Prostate gland (tissue), 2 donors: ENCODE measurements at places on chromosomes 12 and 14. TPM values are rescaled to one million over a fixed set of nuclear protein-coding genes. Genes with fewer than 3 reads are reported as not detected.

Gene LRRK2
- total RNA-seq = 6.8 TPM

Gene PLBD1
- 5.7 TPM for total RNA-seq

Gene C3AR1
- total RNA-seq = 3.4 TPM

Gene TMEM233
- 0.18 TPM for total RNA-seq

Gene ERBB3
- 117 TPM for total RNA-seq

Gene LMNTD1
- total RNA-seq = 3.5 TPM

Gene USP44
- 3.1 TPM for total RNA-seq

Gene NPFF
- total RNA-seq = not detected

Gene OR6C2
- total RNA-seq = not detected
